ENCODE measurements at places on chromosomes 7 and 10.

DNA sequence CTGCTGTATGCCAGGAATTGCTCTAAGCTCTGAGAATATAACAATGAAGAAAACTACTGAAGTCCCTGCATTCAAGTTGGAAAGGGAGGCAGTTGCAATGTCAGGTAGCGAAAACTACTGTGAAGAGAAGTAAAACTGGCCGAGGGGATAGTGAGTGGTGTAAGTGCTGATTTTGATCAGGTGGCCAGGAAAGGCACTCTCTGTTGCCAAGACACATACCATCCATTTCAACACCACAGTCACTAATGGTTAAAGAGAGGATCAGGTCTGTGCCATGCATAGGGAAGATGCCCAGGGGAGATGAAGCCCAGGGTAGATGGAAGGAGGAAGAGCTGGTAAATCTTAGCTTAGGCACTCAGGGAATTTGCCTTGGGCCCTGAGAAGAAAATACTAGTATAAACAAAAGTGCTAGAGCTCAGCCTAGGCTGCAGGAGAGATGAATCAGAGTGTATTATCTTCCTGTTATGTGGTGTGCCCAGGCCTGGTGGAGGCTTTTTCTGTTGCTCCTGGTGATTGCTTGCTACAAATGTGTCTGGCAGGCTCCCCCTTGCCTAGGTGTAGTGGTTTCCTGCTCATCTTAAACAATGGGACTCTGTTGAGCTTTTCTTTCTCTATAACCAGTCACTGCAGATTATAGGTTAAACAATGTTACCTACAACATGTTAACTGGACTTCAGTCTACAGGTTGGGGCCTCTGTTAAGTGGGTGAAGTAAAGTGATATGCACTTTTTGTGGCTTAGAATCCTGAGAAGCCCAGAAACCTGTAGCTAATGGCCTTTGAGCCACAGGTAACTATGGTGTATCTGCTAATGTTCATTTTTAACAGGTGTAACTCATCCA is 125.5 kb downstream of the LRRC4 start:
- DNase-seq, result peak; percentile 74

- peak; percentile 85 for DNase-seq
These were observed 5.3 kb upstream of the C1GALT1 start for GRCh38 chr7:7177044-7177517.

DNA sequence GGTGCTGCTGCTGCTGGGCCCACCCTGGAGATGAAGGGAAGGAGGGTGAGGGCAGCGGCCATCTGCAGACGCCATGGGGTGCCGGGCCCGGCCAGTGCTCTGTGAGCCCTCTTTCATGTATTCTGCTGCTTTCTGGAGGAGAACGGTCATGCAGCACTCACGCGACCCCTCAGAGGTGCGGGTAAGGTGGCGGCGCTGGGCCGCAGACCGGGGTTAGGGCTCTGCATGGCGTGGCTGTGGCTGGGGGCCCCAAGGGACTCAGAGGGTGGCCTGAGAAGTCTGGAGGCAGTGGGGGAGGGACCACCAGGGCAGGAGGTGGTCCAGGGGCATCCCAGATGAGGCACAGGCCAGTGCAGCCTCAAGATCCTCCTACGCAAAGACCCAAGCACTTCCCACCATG is 275.5 kb downstream of the ELFN1 start:
- no peak for DNase-seq

GRCh38 chr7:44755698-44756627 is 7.3 kb downstream of the ZMIZ2 start:
- no peak for DNase-seq

DNA sequence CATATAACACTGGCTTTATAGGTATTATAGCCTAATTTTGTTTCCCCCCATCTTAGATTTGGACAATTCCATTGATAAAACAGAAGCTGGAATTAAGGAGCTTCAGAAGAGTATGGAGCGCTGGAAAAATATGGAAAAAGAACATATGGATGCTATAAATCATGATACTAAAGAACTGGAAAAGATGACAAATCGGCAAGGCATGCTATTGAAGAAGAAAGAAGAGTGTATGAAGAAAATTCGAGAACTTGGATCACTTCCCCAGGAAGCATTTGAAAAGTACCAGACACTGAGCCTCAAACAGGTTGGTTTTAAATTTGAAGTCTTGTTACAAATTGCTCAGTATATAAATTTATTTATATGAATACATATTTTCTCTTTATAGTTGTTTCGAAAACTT is 34.1 kb downstream of the SMC3 start:
- DNase-seq, result no peak

GRCh38 chr7:13540429-13540828 is 449.0 kb downstream of the ETV1 start:
- peak; percentile 10 for DNase-seq

DNA sequence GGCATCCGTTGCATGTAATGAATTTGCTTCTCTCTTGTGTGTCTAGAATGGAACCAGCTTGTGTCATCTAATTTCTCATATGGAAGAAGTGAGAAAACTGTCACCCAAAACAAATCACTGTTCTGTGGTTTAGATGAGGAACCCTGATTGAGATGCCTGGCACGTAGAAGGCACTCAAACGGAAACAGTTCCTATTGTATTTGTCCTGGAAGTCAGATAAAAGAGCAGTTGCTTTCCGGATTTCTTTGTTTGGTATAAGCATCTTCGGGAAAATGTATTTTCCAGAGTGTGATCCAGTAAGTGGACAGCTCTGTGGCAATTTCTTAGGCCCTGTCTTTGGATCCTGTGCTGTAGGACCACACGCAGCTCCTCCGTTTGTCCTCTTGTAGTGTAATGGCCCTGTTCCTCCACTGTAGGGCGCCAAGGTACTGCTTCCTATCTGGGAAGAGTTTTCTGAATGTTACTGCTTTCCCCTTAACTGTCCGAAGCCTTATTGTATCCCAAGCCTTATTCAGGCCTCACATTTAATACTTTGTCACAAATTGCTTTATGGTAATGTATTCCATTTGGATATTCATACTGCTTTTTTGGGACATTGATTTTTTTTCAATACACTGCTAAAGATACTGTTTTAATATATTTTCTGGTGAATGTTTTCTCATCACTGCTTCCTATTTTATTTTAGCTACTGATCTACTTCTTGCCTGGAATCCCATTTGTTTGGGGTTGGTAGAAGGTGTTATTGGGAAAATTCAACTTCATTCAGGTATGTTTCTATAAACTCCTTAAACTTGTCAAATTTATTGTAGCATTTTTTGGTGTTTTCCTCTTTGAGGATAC is 24.8 kb downstream of the INPP5F start:
- DNase-seq, result peak; percentile 75

- no peak for DNase-seq
These were observed 8.7 kb downstream of the ANKRD1 start for GRCh38 chr10:90912174-90912573.

- no peak for DNase-seq
These were observed 244.9 kb downstream of the DNAJB6 start for GRCh38 chr7:157581740-157582139.

GRCh38 chr7:187227-187927 is 5.0 kb upstream of the FAM20C start:
- no peak for DNase-seq

DNA sequence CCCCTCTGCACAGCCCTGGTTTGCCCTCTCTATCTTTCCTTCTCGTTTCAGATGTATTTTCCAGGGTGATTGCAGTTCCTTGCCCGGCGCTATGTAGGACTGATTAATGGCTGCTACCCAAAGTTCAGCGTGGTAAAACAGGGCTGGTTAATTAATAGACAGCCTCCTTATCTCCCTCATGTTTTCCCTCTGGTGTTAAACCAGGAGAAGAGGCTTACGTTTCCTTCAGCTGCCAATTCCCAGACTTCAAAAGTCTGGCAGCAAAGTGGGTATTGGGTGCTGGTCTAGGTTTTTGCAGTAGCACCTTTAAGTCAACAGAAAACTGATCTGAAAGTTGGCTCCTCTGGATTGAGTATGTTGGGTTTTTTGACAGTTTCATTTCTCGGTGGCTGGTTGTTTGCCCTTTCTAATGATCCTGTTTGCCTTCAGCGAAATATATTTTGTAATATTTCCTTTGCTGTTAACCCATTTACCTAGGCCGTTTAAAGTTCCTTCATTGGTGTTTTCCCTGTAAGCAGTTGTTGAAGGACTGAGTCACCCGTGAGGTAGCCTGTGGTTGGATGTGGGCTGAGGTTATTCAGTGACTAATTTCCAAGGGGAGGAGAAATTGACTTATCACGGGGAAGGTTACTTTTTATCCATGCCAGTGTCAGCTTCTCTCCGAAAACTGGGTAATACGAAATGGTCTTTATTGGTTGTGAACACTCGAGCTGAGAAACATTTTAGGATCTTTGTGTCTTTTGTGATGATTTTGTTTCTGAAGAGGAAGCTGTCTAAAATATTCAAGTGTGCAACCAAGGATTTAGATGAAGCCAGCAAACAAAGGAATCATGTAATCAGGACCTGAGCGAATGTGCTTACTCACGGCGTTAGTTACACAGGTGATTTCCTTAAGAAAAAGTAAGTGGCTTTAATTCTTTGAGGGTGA is 257.2 kb downstream of the KIAA1217 start:
- DNase-seq, result peak; percentile 92

GRCh38 chr7:116030651-116031276 is at the start of gene TFEC:
Gene TFEC (minus strand): TSS chr7:116030763. CDS start chr7:115984441, 46,322 bp downstream.
- peak; percentile 56 for DNase-seq

GRCh38 chr10:6229746-6230145 is 27.0 kb downstream of the PFKFB3 start:
- no peak for DNase-seq

DNA sequence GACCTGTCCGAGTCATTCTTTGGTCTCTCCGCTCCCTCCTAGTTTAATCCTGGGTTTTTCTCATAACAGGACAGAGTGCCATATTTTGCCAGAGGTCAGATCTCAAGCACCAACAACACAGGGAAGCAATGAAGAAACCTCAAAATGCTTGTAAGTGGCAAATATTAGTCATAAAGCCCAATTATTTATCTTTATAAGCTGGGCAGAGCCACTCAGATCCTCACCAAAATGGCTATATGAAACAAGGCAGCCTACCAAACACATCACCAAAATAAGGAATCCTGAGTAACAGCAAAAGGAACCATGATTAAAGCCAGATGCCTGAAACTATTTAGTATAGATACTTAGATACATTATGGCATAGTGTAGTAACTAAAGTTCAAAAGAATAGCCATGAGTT is 4.7 kb downstream of the ECD start:
- DNase-seq, result no peak

DNA sequence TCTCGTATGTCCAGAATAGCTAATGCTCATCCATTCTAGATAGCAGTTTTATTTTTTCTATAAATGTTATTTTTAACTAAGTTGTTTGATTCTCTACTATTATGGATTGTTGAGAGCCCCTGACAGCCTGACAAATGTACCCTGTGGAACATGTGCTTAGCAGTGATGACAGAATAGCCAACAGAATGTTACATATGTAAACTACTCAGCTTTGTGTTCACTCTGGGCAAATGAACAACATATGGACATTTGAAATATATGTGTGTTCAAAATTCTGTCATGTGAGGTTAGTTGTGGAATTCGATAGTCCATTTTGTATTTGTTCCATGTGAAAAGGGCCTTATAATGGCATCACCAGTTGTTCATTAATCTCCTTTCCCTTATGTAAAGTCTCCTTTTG is 199.7 kb downstream of the EXOC4 start:
- DNase-seq, result no peak

DNA sequence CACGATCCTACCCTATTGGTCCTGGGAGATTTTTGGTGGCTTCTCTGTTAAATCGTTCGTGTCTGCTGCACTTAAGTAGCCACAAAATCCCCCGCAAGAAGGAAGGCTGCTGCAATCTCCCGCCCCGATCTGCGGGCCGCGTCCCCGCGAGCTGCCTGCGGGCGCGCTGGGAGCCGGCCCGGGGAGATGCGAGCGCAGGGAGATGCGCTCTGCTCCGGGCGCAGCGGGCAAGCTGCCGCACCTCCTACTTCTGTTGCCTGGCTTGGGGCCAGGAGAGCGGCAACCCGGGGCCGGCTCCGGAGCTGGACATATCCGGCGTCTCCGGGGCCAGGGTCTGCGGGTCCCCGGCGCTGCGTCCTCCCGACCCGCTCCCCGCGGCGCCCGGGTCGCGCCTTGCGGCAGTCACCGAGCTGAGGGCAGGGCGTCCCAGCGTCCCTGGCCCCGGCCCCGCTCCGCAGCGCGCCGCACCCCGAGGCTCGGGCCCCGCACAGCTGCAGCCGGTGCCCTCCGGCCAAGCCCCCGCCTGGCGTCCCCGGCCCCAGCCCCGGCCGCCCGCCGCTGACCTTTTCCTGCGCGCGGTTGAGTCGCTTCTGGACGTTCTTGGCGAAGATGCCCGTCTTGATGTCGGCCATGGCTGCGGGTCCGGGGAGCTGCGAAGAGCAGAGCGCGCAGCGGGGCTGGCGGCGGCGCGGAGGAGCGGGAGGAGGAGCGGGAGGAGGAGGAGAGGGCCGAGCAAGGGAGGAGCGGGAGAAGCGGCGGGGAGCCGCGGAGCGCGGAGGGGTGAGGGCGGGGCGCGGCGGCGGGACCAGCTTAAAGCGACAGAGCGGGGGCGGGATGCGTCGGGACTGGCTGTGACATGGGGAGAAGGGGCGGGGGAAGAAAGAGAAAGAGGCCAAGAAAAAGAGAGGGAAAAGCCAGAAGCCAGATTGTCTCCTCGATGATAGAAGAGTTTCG is at the start of gene AMPH:
TSS of gene AMPH (minus strand) at position 654 of the 954 bp plus-strand sequence. CDS start at position 632, 22 bp downstream.
- peak; percentile 78 for DNase-seq

- DNase-seq, result no peak
These were observed 42.4 kb downstream of the PLXNA4 start for GRCh38 chr7:132533916-132534315.

GRCh38 chr10:9111976-9112375 is 1057.5 kb downstream of the GATA3 start:
- no peak for DNase-seq

DNA sequence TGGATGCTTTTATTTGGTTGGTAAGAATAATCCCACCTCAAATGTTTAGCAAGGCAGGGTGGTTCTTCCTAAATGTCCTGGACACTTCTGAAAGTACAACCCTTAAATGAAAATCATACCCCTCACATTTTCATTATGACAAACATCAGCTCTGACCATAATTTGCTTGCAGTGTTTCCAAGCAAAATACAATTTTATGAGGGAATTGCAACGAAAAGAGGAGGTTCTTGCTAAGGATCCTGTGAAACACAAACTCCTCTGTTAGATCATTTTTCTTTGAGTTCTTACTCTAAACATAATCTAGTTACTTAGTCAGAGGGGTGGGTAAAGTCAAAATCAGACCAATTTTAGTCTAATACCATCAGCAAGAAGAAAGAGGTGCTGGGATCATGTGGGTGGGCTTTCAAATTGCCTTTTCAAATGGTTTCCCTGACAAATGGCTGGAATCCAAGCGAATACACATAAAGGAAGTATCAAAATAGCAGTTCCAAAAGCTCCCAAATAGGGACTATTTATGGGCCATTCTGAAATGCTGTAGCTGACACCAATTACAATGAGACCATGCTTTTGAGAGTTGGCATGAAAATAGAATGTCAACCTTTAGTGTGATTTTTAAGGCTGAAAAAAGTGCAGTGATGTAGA is 164.9 kb upstream of the INHBA start:
- DNase-seq, result no peak

DNA sequence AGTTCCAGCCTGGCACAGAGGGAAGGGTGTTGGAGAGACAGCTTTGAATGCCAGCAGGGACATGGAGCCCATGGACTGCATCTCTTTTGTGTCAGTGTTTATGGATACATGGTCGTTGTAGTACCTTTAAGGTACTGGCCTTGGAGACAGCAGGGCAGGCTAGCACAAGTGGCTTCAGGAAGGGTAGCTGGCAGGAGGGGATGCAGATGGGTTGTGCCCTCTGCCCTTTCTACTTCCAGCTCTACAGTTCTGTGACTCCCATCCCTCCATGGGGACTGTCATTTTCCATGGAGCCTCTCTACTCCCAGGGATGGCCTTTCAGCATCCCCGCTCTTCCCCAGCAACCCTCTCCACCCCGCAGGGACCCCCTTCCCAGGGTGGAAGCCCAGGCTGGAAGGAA is 25.1 kb downstream of the POLL start:
- DNase-seq, result no peak
